NCI-H2029 (cell line): ENCODE measurements at places on chromosomes 13 and 19.

- DNase-seq: no peak
Observed at GRCh38 chr19:1017115-1017905, 3.6 kb downstream of the TMEM259 start.

- DNase-seq: no peak
Observed at GRCh38 chr13:22223411-22223810, 552.5 kb downstream of the FGF9 start.

- no peak for DNase-seq
Observed at GRCh38 chr19:47058621-47059022, 10.2 kb upstream of the TMEM160 start.

GRCh38 chr13:98874029-98874397 is 103.9 kb downstream of the DOCK9 start:
- DNase-seq: no peak

GRCh38 chr19:54172471-54173358 is at the start of gene TMC4:
Gene TMC4 (minus strand): TSS chr19:54173160. CDS start chr19:54173117, 43 bp downstream.
- DNase-seq: peak; percentile 88

DNA sequence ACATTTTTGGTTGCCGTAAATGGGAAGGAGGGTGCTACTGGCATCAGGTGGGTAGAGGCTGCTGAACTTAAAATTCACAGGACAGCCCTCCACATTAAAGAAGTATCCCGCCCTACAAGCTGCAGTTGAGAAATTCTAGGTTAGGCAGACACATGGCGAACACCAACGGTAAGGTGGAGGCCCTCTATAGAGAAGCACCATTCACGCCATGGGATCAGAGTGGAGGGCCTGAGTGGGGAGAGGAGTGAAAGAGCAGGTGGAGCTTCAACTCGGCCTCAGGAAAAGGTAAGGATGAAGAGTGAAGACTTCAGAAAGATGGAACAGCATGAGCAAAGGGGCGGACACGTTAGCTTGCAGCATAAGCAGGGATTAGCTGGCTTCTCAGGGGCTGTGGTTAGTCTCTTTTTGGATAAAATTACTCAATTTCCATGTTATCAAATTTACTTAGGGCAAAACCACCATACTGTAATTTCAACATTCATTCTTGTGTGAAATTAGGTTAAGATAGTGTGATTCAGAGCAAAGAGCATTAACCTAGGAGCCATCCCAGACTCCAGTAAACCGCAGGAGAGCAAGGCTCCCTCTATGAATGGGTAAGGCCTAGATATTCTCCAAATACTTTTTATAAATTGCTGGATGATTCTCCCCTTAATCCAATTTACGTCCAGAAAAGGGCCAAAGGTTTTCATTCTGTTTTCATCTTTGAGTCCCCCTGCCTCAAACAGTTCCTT is 1.2 kb downstream of the EEF1AKMT1 start:
- no peak for DNase-seq

DNA sequence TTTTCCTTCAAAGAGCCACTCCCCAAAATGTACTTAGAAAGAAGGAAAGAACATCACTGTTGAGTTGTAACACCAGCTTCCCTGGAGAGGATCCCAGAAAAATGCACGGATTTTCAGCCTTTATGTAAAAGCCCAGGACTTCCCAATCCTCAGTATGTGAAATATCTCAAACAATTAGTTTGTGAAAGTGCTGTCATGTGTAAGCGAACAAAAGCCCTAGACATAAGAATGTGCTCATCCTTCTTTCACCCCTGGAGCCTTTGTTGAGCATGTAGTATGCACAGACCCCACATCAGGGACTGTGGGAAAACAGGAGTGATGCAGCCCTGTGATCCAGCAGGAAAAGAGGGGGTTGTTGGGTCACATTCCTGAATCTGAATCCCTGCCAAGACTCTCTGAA is 441.4 kb upstream of the ZNF507 start:
- no peak for DNase-seq

DNA sequence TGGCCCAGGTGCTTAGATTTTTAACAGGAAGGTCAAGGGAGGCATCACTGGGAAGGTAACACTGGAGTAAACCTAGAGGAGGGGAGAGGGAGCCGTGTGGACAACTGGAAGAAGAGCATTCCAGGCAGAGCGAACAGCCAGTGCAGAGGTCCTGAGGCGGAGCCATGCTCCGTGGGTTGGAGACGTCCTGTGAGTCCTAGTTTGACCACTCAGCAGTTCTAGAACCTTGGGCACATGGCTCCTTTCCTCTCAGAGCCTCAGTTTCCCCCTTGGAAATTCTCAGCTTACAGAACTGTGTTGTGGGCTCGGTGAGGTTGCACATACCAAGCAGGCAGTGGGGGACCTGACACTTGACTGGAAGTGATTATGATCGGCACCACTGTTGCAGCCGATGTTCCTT is 130.9 kb downstream of the DPF1 start:
- DNase-seq: peak; percentile 11

GRCh38 chr19:7874076-7874896 is at the start of gene PRR36:
Gene PRR36 (minus strand): TSS chr19:7874390. CDS start chr19:7873689, 701 bp downstream.
- peak; percentile 81 for DNase-seq
